GOT3 (cell line): ENCODE measurements at places on chromosomes 11 and 22.

DNA sequence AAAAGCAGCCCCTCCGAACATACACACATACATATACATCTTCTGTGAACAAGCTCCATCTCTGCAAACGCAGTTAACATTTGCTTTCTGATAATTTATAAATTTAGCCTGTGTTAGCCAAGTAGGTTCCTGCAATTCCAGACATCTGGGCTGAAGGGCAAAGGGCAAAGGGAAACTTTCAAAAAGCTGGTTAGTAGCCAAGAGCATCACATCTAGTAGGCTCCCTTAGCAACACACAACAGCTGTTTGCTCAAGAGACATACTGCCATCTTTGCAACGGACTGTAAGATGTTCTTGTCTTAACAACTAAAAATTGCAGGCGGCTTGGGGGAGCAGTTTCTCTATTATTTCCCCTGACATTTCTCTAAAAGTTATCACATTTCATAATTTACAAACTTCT lies 134.9 kb downstream of the RBFOX2 start:
- DNase-seq: no peak

- no peak for DNase-seq
Observed at GRCh38 chr22:41565403-41566054, 4.7 kb downstream of the CSDC2 start.

- DNase-seq: no peak
Observed at GRCh38 chr11:132595246-132595645, 937.1 kb downstream of the OPCML start.

- no peak for DNase-seq
Observed at GRCh38 chr22:39727541-39727940, 157.0 kb downstream of the CACNA1I start.

DNA sequence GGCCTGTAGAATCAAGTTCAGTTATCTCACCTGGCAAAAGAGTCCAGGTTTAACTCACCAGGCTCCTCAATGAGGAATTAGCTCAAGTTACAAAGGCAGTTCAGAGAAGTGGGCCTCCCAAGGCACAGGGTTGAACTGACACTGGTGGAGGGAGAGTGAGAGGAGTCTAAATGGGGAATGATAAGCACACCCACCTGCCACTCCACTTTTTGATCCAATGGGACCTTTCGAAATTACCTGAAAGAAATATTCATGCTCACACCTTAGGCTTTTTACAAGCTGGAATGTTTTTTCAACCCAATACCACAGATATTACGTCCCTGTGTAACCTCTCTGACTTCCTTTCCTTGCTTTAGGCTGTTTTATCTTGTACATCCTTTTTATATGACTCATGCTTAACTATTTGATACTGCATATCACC lies 642.7 kb upstream of the TENM4 start:
- DNase-seq: no peak

DNA sequence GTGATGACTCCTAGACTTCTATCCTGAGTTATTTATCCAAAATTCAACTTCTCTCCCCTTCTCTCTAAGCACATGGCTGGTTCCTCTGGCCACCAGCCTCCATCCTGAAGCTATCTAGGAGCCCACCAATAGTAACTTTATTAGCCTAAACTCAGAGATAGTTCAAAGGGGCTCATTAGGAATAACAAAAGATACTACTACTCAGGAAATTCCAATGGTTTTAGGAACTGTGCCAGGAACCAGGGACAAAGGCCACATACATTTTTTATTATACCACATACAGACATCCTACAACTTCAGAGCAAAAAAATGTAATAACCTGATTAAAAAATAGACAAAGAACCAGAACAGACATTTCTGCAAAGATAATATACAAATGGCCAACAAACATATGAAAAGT lies 27.9 kb downstream of the SLC25A17 start:
- DNase-seq: no peak

DNA sequence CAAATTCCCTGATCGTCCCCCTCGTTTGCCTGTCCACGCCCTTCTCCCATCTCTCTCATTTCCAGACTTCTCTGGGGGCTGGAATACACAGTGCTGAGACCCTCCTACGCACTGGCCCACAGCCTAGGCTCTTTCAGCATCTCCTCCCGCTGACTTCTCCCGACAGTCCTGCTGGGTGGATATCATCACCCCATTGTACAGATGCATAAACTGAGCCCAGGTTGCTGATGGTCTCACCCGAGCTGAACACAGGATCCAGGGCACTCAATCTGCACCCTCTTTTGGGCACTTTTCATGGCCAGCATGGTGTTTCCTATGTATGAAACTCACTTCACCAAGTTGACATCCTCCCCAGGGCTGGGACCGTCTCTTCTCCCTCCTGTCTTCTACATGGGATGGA lies 31.7 kb upstream of the PICK1 start:
- no peak for DNase-seq

DNA sequence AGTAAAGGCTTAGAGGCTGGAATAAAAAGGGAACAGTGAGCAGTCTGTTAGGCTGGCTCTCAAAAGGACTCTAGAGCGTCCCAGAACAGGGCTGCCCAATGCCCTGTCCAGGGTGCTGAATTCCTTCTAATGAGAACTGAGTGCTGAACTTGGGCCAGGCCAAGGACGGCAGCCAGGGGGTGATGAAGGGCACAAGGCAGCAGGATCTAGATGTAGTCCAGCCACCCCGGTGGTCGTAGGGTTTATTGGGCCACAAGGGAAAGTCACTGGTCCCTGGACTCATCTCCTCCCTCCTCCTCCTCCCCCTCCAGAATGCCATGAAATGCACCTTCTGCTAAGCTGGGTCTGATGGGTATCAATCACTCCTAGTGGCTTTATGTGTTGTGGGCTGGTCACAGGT lies 19.2 kb downstream of the NPTXR start:
- DNase-seq: no peak

- no peak for DNase-seq
Observed at GRCh38 chr22:44483878-44484277, 14.2 kb downstream of the RTL6 start.

DNA sequence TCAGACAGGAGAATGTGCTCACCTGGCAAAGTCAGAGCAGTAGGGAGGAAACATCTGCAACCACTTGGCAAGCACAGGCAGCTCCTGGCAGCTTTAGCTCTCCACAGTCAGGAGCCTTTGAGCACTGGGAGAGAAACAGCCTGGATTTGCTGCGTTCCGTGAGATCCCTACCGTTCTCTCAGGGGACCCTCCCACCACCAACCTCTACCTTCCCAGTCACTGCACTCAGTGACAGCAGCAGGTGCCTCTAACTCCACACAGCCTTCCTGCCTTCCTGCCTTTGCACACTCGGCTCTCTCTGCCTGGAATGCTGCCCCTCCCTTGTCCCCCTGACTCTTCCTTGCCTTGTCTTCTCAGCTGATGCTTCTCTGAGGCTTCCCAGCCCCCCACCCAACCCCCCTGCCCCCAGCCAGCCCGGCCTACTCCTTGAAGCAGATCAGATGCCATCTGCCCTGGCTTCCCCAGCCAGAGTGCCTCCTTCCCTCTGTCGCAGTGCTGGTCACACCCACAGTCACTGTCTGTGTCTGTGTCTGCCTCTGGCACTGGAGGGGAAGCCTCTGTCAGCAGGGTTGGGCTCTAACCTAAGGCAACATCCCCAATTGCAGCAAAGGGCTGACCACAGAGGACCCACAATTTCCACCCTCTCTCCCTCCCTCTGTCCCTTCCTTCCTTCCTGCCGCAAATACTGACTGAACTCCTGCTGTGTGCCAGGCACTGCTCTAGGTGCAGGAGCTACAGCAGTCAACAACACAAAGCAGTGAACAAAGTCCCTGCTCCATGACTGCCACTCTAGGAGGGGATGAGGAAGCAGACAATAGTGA lies 14.9 kb upstream of the TSKU start:
- no peak for DNase-seq

DNA sequence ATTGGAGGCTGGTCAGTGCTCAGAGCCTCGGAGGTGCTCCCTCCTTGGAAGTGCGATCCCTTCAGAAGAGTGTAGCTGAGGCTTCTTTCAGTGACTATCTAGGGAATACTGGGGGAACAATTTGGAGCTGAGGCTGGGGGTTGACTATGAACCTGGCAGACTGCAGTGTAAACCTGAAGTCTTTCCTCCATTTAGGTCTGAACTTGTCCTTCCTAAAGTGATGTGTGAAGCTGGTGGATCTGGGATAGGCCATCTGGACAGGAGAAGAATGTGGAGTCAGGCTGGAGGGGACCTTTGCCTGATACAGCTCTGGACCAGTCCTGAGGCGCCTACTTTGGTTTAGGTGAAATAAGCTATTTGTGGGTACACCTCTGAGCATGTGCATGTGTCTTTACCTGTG lies 3.5 kb upstream of the INSC start:
- DNase-seq: no peak

GRCh38 chr11:105811242-105811641 lies 201.4 kb downstream of the GRIA4 start:
- DNase-seq: no peak

DNA sequence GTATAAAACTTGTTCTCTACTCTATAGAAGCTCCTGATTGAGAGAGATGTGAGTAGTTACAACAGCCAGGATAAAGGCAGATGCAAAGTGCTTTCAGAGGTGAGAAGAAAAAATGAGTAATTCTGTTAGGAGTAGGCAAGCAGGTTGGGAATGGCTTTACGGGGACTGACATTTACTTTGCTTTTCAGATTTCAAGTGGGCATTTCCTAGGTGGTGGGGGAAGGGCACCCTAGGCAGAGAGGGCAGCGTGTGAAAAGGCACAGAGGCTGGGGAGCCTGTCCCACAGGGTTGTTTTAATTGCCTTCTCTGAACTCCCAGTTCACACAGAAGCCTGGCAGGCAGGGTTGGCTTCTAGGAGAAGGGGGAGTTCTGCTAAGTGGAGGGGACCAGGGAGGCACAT lies 106.5 kb downstream of the NAV2 start:
- DNase-seq: no peak

DNA sequence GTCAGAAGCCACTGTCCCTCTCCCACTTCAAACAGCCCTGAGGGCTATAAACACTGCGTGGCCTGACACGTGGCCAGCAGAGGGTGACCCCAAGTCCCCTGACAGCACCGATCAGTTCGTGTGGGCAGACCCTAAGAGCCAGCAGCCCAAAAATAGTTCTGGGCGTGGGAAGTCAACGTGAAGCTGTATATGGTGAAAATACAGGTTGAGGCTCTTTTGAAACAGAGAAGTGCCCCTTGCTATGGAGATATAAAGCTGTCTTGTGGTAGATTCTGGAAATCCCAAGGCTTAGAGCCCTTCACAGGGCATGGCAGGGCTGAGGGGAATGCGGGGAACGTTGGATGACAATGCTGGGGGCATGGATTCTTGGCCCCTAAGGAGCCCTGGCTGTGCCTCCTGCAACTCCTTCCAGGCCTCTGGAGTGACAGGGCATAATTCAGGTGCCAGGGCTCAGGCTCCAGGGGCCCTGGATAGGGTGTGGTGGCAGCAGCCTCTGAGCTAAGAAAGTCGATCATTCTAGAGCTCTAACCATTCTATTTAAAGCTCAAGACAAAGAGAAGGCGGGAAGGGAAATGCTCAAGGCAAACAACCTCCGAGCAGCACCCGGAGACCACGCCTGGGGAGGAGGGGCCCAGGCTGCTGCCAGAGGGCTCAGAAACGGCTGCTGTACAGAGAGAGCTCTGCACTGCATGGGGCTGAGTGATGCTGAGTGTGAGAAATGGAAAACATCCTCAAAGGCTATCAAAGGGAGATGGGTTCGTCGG lies 60.4 kb upstream of the CD5 start:
- no peak for DNase-seq

DNA sequence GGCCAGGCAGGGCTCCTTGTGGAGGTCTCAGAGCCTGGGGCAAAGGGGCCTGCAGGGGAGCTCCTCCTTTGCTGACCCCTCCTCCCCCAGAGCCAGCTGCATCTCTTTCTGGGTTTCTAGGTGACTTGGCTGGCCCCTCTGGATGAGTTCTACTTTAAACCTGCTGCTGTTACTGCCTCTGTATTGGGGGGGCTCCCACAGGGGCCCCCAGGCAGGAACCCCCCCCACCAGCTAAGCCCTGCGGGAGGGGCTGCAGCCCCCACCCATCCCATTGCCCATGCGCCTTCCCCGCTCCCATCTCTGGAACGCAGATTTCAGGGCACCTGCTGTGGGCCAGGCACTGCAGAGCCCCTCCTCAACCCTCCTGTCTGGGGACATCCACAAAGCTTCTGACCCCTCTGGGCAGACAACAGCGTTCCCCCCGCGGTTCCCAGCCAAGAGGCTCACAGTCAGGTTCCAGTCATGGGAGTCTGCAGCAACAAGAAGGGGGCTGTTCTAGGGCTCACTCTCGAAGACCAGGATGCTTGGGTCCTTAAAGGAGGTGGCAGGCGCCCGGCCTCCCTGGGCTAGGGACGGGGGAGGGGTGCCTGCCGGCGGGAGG lies 815 bp upstream of the PLCB3 start:
- no peak for DNase-seq

- no peak for DNase-seq
Observed at GRCh38 chr11:72441752-72442207, 7.4 kb upstream of the CLPB start.

DNA sequence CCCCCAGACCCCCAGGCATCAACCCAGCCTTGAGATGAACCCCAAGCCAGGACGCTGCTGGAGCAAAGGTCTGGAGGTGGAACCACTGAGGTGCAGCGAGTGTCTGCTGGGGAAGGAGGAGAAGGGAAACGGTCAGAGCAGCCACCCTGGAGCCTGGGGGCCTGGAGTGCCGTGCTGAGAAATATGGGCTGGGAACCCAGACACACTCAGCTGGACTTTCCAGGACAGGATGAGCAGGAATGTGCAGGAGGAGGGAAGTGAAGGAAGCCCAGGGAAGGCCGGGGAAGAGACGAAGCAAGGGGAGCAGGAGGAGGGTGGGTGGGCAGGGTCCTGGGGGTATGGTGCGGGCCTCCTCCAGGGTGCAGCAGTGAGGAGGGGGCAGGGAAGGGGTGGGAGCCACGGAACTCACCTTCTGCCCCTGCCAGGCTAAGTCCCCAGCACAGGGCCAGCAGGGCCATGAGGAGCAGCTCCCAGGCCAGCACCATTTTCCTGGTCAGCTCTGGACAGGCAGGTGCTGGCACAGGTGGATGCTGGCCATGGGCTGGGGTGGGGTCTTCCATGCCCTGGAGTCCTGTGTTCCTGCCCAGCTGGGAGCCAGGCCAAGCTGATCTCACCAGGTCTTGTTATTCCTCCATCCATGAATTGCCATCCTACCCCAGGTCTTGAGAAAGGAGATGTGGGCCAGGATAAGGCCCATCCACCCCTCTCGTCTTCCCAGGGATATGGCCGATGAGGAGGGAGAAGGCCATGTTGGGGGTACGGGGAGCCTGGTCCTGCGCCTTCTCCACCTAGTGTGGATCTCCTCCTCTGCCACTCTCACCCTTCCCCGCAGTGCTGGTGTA lies 40.0 kb downstream of the CSF2RB start:
- no peak for DNase-seq

GRCh38 chr11:110125632-110126031 lies 32.4 kb downstream of the ZC3H12C start:
- no peak for DNase-seq

GRCh38 chr22:18091916-18092526 lies 14.2 kb downstream of the PEX26 start:
- DNase-seq: peak; percentile 44

- DNase-seq: no peak
Observed at GRCh38 chr22:24315367-24315966, 44.8 kb downstream of the SPECC1L start.
